ENCODE measurements at places on chromosomes 16 and 17.

DNA sequence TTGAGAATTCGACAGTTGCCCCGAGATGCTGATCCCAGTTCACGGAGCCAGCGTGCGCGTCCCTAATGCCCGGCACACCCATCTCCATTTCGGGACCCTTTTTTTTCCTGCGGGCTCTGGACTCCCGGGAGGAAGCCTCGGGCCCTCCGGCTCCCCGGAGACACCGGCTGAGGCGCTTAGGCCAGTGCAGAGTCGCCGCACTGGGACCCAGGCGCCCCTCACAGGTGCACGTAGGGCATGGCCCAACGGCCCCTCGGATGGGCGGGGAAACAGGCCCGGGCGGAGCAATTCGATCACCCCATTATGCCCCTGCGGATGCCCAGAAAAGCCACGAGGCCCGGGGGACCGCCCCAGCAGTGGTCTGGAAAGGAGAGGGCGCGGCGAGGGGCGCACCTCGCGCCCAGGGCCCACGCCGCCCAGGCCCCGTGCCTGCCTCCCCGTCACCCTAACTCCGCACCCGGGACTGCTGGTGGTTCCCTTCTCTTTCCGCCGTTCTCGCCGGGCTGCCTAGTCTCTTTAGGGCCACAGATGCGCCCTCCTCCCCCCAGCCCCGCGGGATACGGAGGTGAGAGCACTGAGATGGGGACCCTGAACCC is 18.5 kb upstream of the ZFHX3 start:
- DNase-seq, result no peak

DNA sequence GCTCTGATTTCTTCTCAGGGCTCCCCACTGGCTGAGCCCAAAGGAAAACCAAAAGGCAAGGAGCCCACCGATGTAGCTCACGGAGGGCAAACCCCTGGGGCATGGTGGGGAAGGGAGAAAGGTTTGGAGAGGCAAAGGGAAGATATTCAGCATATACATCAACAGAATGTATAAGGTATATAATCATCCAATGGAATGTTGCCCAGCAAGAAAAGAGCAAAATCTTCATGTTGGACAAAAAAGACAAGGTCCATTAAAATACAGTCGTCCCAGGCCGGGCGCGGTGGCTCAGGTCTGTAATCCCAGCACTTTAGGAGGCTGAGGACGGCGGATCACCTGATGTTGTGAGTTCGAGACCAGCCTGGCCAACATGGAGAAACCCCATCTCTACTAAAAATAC is 1.6 kb downstream of the CPPED1 start:
- no peak for DNase-seq

DNA sequence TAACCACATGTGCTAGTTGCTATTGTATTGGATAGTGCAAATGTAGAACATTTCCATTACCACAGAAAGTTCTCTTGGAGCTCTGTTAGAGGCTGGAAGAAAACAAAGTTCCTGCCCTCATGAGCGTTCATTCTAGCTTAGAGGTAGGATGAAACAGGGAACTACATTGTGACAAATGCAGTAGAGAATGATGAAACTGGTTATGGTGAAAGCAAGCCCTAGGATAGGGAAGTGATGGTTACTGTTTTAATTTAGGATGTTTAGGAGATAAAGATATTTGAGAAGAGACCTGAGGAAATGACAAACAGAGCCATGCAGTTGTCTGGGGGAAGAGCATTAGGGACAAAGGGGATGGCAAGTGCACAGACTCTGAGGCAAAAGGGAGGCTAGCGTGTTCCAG is 50.7 kb downstream of the AATF start:
- no peak for DNase-seq

- DNase-seq, result no peak
These were observed 27.3 kb downstream of the KDM8 start for GRCh38 chr16:27230562-27231001.

GRCh38 chr16:24035127-24035842 is 199.5 kb downstream of the PRKCB start:
- DNase-seq, result no peak

DNA sequence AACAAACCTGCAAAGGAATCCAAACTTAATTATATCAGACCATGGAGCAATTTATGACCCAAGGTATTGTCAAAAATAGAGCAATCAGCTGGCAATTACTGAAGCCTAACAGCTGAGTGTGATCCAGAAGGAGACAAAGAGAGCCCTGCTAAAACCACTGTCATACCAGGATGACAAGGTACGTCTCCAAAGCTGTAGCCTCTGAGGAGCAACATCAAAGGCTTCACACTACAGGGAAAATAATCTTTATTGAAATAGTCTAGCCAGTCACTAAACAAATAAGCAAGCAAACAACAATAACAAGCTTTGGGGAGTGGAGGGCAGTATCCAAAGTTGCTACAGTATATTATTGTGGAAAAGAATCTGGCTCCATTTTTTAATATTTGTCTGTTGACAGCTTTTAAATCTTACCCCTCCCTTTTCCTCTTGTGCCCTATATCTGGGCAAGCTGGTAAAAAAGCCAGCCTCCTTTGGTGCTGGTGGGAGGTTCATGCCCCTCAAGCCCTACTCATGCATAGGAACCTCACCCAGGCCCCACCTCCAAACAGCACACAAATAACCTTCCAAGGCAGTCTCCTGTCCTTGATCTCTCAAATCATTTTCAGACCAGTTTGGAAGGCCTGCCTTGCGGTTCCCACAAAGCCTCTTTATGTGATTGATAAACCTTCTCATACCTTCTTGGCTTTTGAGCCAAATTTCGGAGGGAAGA is 73.7 kb downstream of the ITFG1 start:
- DNase-seq, result no peak

GRCh38 chr16:67537270-67537635 is 8.6 kb downstream of the RIPOR1 start:
- no peak for DNase-seq

DNA sequence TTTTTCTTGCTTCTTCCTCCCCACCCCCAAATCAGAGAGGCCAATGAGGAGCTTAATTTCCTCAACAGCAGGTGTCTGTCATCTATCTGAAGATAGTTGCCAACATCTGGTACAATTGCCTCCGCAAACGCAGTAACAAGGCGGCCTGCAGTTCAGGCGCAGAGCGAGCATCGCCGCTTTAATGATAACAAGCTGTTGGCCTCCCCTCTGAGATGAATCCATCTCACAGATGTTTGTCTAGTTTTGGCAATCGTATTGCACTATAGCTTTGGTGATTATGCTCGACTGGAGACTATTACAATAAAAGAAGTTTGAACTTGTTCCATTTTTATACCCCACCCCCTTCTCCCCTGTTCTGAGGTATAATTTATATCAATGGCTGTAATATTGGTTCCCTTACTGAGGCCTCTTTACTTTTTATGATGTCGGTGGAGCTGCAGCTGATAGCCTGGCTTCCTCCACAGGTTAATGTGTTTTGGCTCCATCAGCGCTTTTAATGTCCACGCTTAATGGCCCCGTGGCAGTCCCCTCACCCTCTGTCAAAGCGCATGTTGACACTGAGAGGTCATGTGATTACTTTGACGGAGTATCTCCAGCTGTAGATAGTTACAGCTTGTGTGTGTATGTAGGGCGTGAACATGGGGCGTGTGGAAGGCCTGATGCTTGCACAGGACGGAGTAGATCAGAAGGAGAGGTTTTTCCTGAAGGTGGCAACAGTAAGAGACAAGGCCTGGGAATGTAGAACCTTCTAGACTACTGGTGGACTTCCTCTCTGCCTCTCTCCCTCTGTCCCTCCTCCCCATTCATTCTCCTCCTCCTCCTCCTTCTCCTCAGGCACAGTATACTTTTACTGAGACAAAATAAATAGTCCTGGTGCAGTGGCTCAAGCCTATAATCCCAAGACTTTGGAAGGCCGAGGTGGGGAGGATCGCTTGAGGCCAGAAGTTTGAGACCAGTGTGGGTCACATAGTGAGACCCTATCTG is 164.7 kb downstream of the MSI2 start:
- DNase-seq, result no peak

DNA sequence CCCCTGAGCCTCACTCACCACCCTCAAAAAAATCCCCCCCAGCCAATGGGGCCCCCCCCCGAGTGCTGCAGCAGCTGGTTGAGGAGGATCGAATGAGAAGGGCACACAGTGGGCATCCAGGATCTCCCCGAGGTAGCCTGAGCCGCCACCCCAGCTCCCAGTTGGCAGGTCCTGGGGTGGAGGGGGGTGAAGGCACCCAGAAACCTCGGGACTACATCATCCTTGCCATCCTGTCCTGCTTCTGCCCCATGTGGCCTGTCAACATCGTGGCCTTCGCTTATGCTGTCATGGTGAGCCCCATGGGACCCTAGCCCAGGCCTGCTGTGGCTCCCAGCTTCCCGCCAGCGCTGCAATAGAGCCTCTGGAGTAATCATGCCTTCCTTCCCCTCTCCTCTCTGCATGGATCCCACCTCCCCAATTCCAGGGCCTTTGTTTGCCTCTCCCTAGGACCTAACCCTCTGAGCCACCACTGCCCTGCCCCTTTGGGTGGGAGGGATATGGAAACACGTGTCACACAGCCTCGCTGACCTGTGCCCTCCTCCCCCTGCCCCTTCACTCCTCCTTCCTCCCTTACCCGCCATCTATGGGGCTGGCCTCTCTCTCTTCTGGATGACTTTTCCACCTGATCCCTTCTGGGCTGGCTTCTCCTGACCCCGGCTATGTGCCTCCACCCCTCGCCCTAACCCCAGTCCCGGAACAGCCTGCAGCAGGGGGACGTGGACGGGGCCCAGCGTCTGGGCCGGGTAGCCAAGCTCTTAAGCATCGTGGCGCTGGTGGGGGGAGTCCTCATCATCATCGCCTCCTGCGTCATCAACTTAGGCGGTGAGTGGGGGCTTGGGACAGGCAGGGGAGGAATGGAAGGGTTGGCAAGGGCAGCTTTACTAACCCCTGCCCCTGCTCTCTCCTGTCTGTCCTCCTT is 1.9 kb downstream of the PRRT2 start:
- no peak for DNase-seq

DNA sequence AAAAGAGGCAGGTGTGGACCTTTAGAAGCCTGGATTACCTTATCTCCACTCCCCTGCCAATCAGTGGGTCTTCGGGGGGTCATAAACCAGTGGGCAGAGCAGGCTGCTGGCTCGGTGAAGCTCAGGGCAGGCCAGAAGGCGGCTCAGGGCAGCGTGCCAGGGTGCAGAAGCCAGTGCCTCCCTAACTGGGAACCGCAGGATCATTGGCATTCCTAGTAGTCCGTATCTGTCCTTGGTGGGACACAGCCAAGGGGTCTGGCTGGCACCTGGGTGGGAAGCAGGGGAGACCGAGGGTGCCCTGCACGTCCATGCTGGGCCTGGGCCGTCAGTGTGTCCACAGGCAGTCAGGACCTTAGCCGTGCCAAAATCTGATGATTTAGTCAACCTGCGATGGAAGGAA is 76.8 kb downstream of the SEC14L1 start:
- DNase-seq, result no peak

DNA sequence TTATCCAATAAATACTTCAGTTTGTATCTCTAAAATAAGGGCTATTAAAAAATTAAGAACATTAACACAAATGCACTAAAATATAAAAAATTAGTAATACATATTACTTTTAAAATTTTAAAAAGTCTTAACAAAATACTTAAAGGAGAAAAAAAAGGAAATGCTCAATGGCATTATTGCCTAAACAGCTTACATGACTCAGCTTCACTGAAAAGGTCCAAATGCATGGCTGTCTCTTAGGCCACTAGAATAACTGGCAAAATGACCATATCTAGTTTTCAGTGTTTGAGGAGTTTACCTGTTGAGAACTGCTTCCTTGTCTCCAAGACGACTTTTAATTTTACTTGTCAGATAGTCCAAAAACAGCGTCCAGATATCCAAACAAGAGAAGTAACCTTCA is 66.0 kb downstream of the XPO6 start:
- DNase-seq, result no peak

DNA sequence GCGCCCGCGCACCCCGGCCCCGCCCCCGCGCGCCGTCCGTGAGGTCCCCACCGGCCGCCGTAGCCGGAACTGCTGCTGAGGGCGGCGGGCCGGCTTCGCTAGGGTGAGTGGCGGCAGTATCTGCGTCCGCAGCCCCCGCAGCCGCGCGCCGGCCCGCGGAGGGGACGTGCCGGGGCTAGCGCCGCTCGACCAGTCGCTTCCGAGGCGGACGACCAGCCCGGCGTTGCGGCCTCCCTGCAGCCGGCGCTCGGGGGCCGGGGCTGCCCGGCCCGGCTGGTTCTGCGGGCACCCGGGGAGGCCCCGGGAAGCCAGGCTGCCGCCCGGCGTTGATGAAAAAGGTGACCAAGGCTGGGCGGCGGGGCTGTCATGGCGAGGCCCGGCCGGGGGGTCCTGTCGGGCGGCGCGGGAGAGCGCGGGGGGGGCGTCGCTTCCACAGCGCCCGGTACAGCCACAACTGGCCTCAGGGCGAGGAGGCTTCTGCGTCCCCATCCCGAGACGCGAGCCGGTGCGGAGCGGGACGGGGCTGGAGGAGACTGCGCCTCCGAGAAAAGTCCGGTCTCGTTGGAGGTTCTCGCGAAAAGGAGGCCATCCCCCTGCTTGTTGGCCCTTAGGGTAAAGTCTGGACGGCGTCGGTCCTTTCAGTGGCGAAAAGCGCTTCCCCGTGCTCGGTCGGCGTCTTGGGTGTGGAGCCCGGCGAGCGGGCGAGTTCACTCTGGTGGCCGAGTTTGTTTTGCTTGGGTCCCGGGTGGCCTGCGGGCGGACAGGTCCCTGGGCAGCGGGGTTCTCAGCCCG is at the start of gene CRAMP1:
CRAMP1 (plus strand) TSS at position 41 of the 792 bp plus-strand sequence. CDS start 2,280 bp downstream, outside the sequence.
- no peak for DNase-seq

DNA sequence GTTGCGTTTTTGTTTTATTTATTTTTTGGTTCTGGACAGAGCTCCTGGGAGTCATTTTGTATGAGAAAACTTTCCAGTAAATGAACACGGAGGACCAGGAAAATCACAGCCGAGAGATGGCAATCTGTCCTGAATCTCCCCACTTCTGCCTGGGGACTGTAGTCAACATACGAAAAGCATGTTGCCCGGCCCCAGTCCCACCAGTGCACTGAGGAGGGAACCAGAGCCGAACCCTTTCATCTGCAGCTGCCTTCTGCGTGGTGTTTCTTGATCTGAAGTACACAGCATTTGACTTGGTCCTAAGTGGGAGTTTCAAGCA is 18.9 kb downstream of the SNX11 start:
- DNase-seq, result no peak

DNA sequence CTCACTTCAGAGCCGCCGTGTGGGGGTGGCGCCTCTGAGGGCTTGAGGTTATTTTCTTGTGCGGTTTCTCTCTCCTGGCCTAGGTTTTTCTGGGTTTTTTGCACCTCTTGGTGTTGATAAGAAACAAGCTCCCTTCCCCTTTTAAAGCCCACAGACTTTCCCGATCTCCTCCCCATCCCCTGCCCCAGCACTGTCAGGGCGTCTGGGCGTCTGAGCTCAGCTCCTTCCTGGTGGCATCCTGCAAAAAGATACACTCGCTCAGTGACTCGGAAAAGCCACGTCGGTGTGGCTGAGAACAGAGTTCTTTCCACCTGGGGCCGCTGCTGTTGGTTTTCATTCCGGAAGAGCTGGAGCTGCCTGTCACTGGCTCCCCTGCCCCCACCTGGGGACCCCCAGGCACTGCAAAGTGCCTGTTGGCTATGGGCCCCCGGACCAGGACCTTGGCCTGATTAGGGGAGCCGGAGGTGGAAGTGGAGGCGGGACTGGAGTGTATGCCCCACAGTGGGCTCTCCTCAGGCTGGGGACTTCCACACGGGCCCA is 14.5 kb downstream of the BAIAP2 start:
- no peak for DNase-seq
